ENCODE measurements at places on chromosomes 1 and 21.

DNA sequence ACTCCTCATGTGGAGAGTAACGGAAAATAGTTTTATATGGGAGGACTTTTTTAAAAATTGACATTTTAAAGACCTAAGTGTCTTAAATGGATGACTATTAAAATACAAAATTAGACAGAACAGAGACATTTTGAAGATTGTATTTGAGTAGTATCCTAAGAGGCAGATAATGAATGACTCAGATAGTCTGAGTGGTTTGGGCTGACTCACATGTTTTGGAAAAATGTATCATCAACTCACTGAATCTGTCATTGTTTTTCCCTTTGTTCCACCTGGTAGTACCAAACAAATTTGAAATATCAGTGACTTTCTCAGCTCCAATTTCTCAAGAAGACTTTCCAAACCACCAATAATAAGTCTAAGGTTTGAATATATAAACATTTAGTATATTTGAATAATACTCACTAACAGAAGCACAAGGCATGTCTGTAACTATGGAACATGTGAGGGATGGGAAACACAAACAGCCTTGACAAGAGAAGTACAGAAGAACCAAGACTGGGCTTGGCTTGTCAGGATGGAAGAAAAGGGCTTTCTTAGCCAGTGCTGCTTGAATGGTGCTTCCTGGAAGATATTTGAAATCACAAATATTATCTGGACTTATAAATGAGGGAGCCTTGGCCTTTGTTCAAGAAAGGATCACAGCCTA lies 90.6 kb downstream of the SGIP1 start:
- DNase-seq = no peak

DNA sequence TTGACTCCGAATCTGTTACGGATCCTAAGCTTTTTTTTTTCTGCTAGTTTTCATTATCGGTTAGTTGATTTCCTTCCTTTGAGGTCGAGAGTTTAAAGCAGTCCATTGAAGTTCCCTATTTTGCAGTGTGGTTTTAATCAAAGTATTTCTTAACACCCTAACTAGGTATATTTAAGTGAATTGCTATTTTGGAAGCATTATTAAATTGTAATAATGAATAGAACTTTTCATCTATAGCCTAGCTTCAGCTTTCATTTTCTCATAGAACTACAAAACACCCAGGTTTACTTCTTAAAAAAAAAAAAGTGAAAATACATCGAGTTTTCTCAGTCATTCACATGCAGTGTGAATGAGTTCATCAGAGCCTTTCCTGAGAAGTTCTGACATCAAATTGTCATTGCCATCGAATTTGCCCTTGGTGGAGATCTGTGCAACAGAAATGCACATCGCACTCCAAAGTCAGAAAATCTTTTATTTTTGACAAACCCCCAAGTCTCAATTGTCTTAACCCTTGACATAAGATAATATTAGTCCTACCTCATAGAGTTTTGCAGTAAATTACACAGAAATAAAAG lies 1.1 kb upstream of the LBR start:
- no peak for DNase-seq

DNA sequence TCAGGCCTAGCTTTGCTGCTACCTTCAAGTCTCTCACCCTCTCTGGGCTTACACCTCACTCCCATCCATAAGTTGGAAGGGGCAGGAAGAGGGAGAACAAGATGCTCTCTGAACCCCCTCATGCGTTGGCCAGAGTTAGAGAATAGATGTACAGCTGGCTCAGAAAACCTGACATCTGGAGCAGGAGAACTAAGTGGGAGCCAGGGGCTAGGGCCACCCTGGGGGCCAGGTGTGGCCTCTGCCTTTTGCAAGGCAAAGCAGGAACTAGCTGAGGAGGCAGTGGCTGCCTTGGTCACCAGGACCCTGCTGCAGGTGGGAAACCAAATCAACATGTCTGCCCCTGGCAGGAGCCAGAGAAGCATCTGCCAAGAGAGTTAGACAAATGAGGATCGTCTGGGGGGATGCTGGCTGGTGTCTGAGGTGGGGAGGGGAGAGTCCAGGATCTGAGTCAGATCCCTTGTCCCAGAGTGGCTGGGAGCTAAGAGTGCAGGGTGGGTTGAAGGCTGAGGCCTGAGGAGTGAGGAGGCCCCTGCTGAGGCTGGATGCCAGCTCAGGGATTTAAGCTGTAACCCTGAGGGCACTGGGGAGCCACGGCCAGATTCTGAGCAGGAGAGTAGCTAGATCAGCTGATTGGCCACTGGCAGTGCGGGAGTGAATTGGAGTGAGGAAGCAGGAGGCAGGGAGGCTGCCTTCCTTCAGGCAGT lies 115.0 kb downstream of the EPHB2 start:
- DNase-seq = no peak

- DNase-seq = no peak
Measured at GRCh38 chr1:46001081-46001785, 131.2 kb downstream of the PIK3R3 start.

DNA sequence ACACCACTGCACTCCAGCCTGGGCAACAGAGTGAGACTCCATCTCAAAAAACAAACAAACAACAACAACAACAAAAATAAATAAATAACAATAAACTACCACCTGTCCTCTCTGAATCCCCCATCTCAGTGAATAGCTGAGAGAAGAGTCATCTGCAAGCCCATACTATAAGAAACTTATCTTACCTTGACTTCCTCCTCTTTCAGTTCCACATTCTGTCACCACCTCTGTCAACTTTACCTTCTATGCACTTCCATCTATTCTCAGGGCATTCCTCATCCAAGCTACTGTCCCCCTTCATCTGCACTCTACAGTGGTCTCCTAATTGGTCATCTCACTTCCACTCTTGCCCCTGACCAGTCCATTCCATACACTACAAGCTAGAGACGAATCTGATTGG lies 58.1 kb downstream of the KIAA0040 start:
- no peak for DNase-seq

- DNase-seq = no peak
Measured at GRCh38 chr1:172821609-172822274, 162.8 kb downstream of the FASLG start.

DNA sequence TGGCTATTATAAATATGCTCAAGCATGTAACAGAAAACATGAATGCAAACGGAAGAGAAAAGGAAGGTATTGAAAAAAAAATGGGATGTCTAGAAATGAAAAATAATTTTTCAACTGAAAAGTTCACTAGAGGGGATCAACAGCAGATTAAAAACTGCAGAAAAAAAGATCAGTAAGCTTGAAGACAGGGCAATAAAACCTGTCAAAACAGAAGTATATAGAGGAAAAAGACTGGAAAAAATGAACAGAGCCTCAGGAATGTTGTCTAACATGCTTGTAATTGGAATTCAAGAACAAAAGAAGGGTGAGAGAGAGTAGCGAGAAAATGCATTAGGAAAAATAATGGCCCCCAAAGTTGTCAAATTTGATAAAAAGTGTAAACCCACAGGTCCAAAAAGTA lies 29.6 kb downstream of the CRYAA start:
- DNase-seq = no peak

GRCh38 chr1:91325456-91325855 lies 79.2 kb downstream of the HFM1 start:
- no peak for DNase-seq

- DNase-seq = no peak
Measured at GRCh38 chr1:55974714-55975441, 604.5 kb downstream of the PLPP3 start.

DNA sequence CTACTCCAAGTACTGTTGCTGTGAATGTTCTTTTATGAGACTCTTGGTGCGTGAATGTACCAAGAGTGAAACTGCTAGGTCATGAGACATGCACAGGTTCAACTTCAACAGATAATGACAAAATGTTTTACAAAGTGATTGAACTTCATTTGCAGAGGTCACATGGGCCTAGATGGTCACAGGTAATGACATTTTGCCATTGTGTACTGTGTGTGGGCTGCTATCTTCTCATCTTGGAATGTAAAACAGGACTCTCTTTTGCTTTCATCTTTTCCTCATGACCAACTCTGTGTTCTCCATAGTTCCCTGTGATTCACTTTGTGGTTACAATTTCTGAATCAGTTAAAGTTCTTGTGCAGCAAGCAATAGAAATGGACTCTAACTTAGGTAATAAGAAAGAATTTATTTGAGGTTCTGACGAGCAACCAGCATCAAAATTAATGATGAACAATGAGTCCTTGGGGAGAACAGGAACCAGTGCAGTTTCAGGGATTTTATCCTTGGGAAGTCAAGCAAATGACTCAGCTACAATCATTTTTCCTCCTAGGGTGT lies 16.2 kb upstream of the TSNAX start:
- DNase-seq = no peak

GRCh38 chr1:34155860-34156259 lies 9.2 kb downstream of the CSMD2 start:
- DNase-seq = no peak

GRCh38 chr1:226547754-226548191 lies 791 bp upstream of the STUM start:
- DNase-seq = peak; percentile 65

GRCh38 chr1:230691615-230692014 lies 22.3 kb downstream of the AGT start:
- DNase-seq = no peak

GRCh38 chr1:1179346-1179982 lies 5.8 kb downstream of the TTLL10 start:
- DNase-seq = no peak

GRCh38 chr1:93616996-93617669 lies 64.5 kb downstream of the BCAR3 start:
- DNase-seq = peak; percentile 27

GRCh38 chr21:15039607-15040299 lies 25.0 kb downstream of the NRIP1 start:
- DNase-seq = no peak

GRCh38 chr1:226589008-226589733 lies 40.6 kb downstream of the STUM start:
- DNase-seq = no peak

DNA sequence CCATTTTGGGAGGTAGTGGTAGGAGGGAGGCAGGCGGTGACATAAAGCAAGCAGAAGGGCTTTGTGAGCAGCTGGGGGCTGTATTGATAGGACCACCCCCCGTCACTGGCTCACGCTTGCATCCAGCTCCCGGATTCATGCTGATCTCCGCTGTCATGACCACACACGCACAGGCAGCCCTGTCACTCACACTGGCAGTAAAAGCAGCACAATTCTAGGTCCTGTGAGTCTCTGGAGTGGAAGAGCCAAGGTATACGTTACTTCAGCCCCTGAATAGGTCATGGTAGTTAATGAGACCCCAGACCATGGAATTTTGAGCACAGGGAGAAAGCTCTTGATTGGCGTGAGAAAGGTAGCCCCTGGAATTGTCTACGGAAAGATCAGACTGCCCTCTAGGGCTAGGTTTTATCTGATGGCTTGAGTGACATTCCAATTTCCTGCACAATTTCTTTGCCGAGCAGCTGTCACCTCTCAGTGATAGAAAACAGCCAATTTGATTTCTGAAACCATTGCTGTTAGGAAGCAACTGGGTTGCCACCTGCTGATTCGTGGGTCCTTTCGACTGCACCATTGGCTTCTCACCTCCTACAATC lies 5.4 kb downstream of the OR2B11 start:
- DNase-seq = no peak

GRCh38 chr1:26358411-26359384 lies 4.8 kb upstream of the CRYBG2 start:
- no peak for DNase-seq

GRCh38 chr1:45008516-45008915 lies 2.6 kb downstream of the HECTD3 start:
- no peak for DNase-seq

GRCh38 chr1:155919801-155920200 lies 8.7 kb upstream of the RIT1 start:
- no peak for DNase-seq

DNA sequence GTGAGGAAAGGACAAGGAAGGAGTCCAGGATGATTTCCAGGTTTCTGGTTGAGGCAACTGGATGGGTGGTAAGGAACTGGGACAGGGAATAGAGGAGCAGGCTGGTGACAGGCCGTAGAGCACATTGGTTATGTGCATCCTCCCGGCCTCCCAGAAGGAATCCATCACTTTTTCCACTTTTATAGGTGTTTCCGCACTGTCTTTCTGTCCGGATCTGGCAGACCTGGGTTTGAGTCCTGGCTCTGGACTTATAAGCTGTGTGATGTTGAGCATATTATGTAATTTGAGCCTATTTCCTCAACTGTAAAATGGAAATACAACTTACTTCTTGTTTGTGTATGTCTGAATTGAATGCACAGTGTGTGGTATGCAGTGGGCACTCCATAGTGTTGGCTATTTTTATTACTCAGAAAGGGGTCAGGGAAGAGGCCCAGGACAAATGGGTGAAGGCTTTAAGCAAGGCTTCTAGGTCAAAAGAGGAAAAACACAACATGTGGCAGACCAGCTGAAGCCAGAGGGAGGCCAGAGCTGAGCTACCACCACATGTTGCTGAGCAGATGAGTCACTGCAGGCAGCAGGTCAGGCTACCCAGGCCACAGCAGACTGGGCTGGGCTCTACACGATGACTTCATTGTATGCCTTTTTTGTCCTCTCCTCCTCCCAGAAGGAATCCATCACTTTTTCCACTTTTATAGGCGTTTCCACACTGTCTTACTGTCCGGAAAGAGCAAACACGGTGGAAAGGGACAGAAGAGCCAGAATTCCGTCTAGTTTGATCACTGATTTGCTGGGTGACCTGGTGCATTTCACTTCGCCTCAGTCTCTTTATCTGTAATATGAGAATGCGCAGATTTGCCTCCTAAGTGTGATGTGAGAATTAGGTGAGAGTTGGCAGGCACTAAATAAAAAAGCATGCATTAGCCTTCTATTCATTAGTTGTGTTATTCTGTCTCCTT lies 791 bp upstream of the MAST2 start:
- peak; percentile 13 for DNase-seq

GRCh38 chr1:228647523-228648444 lies 87.5 kb upstream of the RHOU start:
- no peak for DNase-seq

DNA sequence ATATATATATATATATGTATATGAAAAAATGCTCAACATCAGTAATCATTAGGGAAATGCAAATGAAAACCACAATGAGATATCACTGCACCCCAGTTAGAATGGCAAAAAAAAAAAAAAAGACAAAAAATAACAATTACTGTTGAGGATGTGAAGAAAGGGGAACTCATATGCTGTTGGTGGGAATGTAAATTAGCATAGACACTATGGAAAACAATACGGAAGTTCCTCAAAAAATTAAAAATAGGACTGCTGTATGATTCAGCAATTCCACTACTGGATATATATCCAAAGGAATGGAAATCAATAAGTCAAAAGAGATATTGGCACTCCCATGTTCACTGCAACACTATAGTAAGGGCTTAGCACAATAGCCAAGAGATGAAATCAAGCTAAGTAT lies 41.5 kb upstream of the CTBS start:
- DNase-seq = no peak

Data from substantia nigra (tissue), 51 donors.